ENCODE measurements at places on chromosomes 5 and 9.
A peak's percentile ranks its signal among the peaks of the same experiment; 100 is the strongest.

GRCh38 chr5:72109625-72110024 lies 2.4 kb downstream of the MAP1B start:
- DNase-seq, result no peak

DNA sequence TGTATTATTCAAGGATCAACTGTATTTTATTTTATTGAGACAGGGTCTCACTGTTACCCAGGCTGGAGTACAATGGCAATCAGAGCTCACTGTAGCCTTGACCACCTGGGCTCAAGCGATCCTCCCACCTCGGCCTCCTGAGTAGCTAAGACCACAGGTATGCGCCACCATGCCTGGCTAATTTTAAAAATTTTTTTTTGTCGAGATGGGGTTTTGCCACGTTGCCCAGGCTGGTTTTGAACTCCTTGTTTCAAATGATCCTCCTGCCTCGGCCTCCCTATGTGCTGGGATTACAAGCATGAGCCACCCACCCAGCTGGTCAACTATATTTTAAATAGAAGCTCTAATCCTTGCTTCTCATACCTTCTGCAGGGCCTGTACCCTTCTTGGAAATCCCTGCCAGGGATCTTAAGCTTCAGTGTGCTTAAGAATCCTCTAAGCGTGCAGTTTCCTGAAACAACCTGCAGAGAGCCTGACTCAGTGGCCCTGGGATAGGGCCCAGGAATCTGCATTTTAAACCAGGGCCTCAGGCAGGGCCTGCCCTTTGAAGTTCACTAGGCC lies 2.9 kb downstream of the AKNA start:
- no peak for DNase-seq

DNA sequence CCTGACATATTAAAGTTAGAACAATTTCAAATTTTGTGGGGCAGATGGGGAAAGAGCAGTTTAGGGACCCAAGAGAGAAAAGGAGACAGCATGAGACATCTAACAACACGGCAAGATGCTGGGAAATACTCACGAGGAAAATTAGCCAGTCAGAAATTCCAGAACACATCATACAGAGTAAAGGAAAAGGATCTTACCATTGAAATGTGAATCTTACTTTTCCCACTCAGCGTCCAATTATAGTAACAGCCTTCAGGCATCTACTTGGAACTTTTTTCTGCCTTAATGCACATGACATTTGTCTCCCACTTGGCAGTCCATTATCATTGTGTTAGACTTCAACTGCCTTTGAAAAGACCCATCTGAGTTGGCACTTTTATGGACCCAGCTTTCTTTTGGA lies 189.7 kb upstream of the SLC27A6 start:
- DNase-seq, result no peak

DNA sequence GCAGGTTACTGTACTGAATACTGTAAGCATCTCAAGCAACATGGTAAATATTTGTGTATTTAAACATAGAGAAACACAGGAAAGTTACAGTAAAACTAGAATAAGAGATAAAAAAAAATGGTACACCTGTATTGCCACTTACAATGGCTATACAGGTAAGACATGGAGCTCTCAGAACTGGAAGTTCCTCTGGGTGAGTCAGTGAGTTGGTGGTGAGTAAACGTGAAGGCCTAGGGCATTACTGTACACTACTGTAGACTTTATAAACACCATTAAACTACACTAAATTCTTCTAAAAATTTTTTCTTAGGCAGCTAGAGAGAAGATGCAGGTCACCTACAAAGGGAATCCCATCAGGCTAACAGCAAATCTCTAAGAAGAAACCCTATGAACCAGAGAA lies 872.9 kb downstream of the TAF11L14 start:
- no peak for DNase-seq

GRCh38 chr9:113454914-113455761 lies 8.4 kb upstream of the RGS3 start:
- no peak for DNase-seq

DNA sequence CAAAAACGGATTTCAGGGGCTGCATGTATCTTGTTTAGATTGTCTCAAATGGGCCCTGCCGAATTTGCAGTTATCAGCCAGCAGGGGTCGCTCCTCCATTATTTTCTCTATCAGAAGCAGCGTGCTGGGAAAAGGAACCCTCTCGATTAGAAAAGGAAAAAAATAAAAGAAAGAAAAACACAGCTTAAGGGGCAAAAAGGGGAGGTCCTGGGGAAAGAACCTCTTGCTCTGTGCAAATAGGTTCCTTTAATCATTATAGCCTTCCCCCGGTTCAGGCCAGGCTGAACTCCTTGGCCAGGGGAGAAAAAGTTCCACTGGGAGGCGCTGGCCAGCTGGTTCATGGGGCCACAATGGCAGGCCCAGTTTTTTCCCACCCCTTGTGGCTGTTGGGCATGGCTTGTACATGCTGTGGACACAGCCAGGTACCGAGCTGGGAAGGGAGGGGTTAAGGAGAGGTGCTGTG lies 25.0 kb upstream of the CAPSL start:
- peak; percentile 66 for DNase-seq

GRCh38 chr5:76717222-76718083 lies 1.5 kb downstream of the F2R start:
- DNase-seq, result no peak

DNA sequence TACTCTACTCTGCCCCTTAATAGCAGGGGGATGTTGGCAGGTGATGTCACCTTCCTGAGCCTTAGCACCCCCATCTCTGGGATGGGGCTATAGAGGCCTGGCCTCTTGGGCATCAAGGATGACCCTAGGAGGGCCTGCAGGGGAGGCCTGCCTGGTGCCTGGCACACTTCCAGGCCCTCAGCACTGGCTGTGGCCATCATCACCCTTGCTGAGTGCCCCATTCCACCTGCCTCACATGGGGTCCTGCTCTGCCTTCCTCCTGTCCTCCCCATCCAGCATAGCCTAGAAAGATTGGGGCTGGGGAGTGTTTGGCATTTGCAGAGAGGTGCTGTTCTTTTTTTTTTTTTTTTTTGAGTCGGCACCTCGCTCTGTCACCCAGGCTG lies 17.7 kb upstream of the PHYHD1 start:
- DNase-seq, result no peak

GRCh38 chr5:4977416-4978110 lies 162.6 kb upstream of the ADAMTS16 start:
- DNase-seq, result no peak

DNA sequence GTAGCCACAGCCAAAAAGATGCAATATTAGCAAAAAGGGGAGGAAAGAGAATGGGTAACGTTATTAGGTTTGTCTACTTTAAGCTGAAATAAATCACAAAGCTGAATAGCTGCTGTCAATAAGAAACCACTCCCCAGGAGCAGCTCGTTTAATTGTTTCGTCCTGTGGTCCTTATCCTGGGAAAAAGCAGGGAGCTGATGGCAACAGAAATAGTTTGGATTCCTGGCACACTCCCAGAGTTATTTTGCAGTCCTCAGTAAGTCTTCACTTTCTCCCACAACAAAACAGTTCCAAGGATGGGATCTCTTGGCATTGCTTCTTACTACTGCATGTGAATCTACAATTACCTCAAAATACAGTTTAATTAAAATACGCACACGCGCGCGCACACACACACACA lies 28.8 kb downstream of the FRMD3 start:
- DNase-seq, result no peak

DNA sequence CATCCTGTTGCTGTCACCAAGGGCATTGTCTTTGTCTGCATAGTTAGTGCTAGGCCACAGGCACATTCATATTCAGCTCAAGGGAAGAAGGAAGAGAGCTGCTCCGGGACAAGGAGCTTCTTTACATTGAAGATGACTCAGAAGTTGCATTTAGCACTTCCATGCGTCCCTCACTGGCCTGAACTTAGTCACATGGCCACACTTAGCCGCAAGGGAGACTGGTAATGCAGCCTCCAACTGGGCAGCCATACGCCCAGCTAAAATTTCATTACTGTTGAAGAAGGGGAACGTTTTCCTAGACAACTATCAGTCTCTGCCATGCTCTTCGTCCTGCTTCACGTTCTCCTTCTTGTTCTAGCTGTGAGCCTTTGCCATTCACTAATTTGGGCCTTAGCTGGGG lies 20.0 kb downstream of the ACTL7B start:
- DNase-seq, result peak; percentile 58

- DNase-seq, result no peak
These were observed 42.4 kb downstream of the NTRK2 start for GRCh38 chr9:84711936-84712335.

- DNase-seq, result no peak
These were observed 154.0 kb upstream of the ADAMTSL1 start for GRCh38 chr9:18319918-18320445.

GRCh38 chr5:138243794-138244193 lies 30.6 kb downstream of the GFRA3 start:
- no peak for DNase-seq

- no peak for DNase-seq
These were observed 37.9 kb upstream of the IDNK start for GRCh38 chr9:83584995-83585394.

- DNase-seq, result no peak
These were observed 382.9 kb downstream of the CCDC171 start for GRCh38 chr9:15935661-15936305.

DNA sequence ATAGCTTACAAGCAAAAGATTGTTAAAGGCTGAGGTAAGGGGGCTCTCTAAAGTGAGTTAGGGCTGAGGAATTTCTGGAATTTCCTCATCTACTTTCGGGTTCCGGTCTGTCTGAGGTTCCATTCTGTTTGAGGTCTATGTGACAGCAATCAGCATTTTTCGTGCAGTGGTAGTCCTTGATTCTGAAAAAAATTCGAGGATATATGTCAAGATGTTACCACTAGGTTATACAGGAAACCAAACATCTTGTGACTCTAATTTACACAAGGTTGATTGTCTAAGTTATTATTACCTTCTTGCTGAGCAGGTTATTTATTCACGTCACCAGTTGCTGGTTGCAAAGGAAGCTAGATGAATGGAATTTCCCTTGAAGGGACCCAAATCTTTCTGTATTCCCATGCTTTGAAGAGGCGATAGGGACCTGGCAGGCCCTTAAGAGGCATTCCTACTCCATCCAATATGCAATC lies 35.2 kb downstream of the RLN2 start:
- DNase-seq, result no peak

GRCh38 chr5:112614285-112614684 lies 123.4 kb upstream of the APC start:
- DNase-seq, result no peak

DNA sequence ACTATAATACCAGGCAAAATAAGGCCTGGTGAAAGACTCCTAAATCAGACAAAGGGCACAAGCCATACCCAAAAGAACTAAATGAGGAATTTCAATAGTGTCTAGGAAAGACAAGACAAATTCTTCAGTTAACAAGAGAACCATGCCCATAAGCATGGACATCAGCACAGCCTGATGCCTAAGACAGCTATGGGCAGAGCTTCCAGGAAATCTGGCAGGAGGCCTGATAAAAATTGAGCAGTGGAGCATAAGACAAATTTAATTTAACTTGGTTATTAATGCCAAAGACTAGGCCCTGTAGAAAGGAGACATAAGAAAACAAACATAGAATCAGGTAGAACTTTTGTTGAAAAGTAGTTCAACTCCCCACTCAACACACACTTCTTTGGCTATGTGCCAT lies 17.3 kb downstream of the KLHL3 start:
- no peak for DNase-seq

- no peak for DNase-seq
These were observed 236.2 kb upstream of the WWC1 start for GRCh38 chr5:168055141-168055683.

- no peak for DNase-seq
These were observed 88.2 kb downstream of the LIFR start for GRCh38 chr5:38468202-38468673.

GRCh38 chr9:123568691-123569688 lies 213.0 kb downstream of the CRB2 start:
- no peak for DNase-seq

DNA sequence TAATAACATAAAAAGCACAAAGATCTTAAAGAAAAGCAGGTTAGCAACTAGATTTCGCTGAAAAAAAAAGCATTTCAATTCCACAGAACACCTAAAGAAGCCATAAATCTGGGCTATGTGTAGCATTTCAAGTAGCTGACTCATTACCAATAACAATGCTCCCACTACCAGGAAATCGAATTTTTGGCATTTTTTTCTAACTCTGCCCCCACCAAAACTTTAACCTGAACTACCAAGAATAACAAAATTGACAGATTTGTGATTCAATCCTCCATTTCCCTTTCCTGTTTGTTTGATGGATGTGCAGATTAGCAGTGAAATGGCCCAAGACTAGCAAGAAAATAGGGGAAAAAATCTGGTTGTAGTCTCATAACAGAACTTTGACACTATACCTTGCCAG lies 180.2 kb downstream of the RASEF start:
- DNase-seq, result no peak

DNA sequence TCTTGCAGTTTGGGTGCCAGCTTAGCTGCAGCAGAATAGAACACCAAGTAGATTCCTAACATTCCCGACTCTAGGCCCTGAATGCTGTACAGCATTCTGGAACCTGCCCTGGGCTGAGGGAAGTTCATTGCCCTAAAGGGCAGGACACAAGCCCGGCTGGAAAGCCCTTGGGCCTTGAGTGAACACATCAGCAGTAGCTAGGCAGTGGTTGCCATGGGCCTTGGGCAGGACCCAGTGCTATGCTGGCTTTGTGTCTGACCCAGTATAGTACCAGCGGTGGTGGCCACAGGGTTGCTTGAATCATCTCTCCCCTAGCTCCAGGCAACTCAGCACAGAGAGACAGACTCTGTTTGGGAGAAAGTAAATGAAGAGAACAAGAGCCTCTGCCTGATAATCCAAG lies 137.8 kb downstream of the AGTPBP1 start:
- DNase-seq, result no peak

DNA sequence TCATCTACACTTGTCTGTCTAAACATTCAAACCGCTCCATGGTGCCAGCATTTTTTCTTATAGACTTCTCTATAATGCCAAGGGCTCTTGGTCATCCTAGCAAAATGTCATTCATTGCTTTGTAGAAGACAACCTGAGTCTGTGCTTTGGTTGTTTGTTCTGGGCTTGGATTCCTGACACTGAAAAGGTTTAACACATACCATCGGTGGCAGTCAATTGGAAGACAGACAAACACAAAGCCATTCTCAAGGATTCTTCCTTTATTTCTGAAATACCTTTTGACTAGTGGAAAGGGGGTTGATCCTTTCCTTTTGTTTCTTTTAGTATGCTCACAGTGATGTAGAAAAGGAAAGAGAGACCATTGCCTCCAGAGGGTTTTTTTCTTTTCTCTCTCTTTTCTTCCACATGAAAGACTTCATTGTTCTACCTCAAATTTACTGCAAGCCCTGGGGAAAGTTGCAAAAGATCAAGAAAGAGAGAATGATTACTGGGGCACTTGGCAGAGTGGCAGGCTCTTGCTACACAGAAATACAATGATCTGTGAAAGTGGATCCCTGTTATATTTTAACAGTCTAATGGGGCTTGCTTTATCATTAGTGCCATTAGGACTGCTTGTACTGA lies 66.4 kb upstream of the TMC1 start:
- no peak for DNase-seq

DNA sequence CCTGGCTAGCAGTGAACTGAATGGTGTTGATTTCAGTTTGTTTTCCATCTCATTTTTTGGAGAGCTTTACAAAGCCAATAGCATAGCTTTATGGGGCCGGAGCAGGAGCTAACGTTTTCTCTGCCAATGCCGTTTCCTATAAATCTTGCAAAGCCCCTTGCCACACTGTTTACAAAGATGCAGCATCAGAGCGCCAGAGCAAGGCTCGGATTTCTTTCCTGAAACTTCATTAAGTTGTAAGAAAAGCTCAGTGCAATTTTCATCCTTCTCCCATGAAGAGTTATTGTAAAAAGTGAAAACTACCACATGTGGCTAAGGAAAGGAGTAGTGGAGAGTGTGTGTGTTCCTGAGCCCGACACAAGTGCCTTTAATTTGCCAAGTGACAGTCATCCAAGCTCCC lies 178.2 kb upstream of the GDNF start:
- DNase-seq, result no peak
